ENCODE measurements at places on chromosomes 1 and 21.

DNA sequence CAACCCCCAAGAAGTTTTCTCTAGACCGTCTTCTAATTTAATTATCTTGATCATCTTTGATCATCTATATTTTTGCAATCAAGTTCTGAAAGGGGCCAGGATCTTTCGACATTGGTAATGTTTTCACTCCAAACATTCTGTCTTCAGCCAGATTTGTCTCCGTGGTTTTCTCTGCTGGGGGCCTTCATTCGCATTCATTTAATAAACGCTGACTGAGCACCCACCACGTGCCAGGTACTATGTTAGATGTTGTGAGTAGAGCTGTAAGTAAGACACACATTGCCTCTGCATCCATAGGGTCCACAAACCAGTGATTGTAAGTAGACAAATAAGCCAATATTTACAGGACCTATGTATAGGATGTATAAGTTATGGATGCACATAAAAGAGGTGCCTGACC, 134.5 kb upstream of the MROH9 start:
- no peak for DNase-seq

DNA sequence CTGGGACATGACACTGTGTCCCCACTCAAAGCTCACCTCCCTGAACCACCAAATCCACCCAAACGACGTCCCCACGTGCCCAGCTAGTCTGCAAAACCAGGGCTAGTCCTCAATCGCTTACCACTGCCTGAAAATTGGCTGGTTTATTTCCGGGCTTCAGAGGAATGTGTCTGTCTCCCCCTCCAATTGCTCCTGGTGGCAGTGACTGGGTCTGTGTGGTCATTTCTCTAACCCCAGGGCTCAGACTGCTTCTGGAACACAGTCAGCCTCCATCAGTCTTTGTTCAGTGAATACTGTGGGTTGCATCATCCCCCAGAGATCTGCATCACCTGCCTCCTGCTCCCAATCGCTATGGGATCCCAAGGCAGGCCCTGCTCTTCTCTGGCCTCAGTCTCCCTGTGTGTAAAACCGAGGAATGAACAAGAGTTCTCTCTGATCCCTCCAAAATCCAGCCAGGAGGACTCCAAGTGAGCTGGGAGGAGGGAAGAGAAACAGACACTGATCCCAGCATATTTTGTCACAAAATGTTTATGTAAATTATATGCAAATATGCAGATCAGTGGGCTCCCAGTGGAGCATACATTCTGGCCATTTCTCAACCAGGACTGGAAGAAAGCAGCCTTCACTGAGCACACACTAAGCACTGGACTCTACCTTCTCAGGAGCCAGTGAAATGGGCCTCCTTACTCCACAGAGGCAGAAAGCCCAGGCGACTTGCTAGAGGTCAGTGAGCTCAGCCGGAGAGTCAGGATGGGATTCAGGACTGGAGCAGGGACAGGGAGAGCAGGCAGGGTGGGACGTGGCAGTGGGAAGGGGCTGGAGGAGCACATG, 20.9 kb downstream of the SDC3 start:
- no peak for DNase-seq

- DNase-seq, result no peak
These were observed 15.5 kb upstream of the SFT2D2 start for GRCh38 chr1:168210312-168210711.

DNA sequence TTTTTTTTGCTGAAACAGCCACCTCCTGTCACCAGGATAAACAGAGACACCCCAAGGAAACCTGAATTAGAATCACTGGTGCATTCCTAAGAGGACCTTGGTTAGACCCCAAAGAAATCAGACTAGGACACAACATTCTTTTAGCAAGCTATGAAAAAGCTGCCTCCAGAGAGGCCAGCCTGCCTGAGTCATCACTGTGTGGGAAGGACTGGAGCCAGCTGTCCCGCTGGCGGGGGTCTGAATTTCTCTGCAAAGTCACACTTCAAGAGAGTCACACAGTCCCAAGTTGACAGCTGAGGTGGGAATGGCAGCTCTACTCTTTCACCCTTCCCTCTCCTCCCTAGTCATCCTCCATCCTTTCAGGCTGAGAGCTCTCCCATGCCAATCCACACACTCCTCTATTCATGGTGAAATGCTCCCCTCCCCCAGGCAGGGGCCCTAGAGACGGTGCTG, 405.0 kb upstream of the POU3F1 start:
- no peak for DNase-seq

DNA sequence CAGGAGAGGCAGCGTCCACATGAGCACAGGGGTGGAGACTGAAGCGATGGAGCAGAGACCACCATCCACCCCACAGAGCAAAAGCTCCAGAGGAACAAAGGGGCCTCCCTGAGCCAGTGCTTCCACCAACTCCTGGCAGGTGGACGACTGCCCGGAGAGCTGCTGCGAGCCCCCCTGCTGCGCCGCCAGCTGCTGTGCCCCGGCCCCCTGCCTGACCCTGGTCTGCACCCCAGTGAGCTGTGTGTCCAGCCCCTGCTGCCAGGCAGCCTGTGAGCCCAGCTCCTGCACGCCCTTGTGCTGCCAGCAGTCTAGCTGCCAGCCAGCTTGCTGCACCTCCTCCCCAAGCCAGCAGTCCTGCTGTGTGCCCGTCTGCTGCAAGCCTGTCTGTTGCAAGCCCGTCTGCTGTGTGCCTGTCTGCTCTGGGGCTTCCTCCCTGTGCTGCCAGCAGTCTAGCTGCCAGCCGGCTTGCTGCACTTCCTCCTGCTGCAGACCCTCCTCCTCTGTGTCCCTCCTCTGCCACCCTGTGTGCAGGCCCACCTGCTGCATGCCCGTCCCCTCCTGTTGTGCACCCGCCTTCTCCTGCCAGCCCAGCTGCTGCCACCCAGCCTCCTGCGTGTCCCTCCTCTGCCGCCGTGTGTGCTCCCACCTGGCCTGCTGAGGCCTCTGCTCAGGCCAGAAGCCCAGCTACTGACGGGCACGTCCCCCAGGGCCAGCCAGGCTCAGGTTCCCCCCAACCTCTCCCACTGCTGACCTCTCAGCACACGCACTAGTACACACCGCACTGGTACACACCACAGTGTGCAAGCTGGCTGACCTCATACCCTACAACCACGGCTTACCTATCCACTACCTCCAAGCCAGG, 5.4 kb downstream of the KRTAP10-12 start:
- no peak for DNase-seq

DNA sequence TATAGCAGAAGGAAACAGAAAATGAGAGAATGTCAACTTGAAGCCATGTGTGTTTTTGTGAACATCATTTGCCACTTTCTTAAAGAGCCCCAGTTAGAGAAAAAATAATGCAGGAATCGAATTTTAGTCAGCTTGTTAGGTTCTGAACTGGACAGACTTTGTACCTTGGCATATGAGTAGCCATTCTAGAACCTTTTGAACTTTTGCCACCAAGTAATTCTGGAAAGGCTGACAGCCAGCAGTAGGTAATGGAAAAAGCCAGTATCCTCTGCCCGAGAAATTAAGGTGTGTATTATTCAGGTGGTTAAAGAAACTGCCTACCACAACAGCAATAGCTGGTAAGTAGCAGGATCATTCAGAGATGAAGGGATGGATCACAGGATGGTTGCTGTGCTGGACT, 20.7 kb downstream of the LRRC8D start:
- no peak for DNase-seq

Data from neuronal stem cell (in vitro differentiated cells).